Stimulated activated CD4-positive, alpha-beta T cell treated with anti-CD3 and anti-CD28 coated beads, Interleukin-15, amount 100 ng/mL, for 24 hours (primary cell): ENCODE measurements at places on chromosomes 6 and 20.

GRCh38 chr6:46556053-46556452 lies 64.8 kb upstream of the RCAN2 start:
- no peak for DNase-seq

DNA sequence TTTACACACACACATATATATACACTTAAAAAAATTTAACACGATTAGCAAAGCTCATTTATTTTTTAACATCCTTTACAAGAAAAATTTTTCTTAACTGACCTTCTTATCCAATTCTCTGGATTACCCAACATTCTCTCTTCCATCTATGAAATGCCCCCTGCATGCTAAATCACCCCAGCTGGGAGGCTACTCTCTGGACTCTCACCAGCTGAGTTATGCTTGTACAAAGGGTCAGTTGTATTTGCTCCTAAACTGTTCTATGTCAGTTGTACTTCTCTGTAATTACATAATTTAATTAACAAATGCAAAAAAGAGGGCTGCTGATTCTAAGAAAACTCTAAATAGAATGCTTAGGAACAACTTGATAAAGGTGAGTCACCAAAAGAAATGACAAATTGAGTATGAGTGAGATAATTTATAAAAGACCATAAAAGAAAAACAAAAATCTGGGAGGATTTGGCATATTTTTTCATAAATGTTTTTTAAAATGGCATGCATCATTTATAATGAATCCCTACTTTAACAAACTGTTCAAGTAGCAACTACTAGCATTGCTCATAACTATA lies 120.5 kb downstream of the KIF13A start:
- no peak for DNase-seq

DNA sequence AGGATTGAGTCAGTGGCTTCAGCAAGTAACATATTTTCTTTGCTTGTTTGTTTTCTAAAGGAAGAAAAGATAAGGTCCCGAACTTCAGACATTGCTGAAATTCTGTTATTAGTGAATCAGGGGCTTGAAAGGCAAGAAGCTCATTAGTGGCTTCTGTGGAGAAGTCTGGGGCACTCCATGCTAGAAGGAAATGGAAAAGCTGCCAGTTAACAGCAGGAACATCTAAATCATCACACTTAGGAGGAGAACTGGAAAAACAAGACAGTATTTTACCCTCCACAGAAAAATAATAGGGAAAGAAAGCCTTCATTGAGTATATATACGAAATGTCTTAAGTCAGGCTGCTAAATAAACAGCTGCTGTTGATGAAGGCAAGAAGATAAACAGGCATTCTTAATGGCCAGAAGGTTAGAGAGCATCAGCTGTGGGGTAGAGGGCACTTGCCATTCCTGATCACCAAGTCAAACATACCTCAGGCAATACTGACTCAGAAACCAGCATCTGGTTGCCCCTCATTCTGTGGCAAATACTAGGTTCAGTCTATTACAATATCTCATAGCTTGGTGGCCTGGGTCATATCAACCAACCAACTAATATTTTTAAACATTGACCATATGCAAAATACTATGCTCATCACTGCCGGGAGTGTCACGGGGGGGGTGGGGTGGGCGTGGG lies 143.2 kb upstream of the TENT5A start:
- DNase-seq = no peak

DNA sequence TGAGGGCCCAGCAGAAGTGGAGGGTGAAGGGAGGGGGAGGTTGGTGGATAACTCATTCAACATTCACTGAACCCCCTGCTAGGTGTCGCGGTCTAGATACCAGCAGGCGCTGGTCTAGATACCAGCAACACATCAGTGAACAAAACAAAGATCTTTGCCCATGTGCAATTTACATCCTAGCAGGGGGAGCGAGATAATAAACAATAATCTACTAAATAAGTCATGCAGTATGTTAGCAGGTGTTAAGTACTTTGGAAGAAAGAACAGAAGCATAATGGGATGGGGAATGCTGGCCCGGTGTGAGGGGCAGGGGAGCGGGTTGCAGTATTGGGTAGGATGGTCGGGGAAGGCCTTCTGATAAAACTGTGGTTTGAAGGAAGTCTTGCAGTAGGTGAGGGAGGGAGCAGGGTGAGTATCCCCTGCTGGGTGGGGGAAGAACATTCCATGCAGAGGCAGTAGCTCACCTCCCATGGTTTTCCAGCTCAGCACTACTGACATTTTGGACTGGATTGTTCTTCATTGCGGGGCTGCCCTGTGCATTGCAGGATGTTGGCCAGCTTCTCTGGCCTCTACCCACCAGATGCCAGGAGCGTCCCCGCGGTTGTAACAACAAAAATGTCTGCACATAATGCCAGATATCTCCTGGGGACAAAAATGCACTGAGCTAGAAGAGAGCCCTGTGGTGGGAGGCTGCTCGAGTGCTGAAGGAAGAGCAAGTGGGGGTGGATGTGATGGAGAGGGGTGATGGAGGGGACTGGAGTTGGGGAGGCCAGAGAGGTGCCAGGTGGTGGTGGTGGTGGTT lies 117.3 kb downstream of the TOX2 start:
- DNase-seq = no peak

GRCh38 chr20:39462416-39462945 lies 500.3 kb downstream of the DHX35 start:
- no peak for DNase-seq

DNA sequence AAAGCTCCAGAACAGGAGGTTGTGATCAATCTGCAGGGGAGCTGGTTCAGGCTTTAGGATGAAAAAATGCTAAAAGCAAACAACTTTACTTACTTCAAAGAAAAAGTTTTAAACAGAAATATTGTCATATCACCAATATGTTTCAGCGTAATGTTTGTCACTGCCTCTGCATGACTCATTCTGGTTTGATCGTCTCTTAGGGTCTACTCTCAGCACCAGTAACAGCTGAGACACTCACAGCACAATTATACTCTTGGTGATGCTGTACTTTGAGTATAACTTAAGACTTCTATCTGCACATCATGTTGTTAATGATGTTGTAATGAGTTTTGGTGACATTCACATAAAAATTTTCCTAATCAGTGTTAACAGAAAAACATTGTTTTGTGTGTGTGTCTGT lies 665.4 kb downstream of the EPM2A start:
- no peak for DNase-seq
